ENCODE measurements at places on chromosomes 11 and 22. TPM values are rescaled to one million over a fixed set of nuclear protein-coding genes. Genes with fewer than 3 reads are reported as not detected.

The NXPE1 gene
- total RNA-seq: not detected

The LGALS12 gene
- total RNA-seq: 3.5 TPM

The KMT2A gene
- total RNA-seq: 121 TPM

- DNase-seq: peak; percentile 62
These were observed 3.7 kb downstream of the RAC2 start for GRCh38 chr22:37240240-37240940.

GRCh38 chr22:23565915-23566704, 14.0 kb downstream of the IGLL1 start:
- DNase-seq: peak; percentile 74

DNA sequence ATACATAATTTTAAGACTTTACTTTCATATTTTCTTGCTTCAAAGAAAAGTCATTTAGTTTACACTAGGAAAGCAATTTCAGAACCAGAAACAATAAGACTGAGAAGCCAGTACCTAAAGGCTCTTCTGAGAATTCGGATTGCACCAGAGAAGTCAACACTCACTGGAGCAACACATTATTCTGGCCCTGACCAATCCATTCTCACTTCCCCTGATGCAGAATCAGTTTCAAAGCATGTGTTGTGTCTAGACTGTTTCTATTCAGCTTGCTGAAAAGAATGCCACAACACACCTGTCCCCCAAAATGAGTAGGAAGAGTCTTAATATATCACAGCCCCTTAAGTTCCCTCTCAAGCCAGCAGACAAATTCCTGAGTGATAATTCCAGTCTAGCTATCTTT, 1074.3 kb upstream of the TENM4 start:
- DNase-seq: no peak

DNA sequence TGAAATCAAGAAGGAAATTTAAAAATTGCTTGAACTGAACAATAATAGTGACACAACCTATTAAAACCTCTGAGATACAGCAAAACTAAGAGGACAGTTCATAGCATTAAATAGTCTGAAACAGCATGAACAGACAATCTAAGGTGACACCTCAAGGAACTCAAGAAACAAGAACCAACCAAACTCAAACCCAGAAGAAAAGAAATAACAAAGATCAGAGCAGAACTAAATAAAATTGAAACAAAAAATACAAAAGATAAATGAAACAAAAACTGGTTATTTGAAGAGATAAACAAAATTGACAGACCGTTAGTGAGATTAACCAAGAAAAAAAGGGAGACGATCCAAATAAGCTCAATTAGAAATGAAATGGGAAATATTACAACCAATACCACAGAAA, 122.8 kb upstream of the TOP3B start:
- DNase-seq: no peak

- no peak for DNase-seq
These were observed 78.8 kb downstream of the IGLL1 start for GRCh38 chr22:23501261-23501619.

DNA sequence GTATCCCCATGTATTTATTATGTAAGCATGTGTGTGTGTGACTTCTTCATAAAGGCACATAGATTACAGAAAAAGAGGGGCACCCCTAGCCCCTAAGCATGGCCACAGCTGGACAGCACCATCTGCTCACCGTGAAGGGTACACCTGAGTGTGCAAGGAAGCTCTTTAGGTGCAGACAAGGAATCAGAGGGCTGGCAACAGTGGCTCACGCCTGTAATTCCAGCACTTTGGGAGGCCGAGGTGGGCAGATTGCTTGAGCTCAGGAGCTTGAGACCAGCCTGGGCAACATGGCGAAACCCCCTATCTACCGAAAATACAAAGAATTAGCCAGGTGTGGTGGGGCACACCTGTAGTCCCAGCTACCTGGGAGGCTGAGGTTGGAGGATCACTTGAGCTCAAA, 56.3 kb downstream of the DGCR2 start:
- DNase-seq: peak; percentile 35

- no peak for DNase-seq
These were observed 104.7 kb upstream of the CLMP start for GRCh38 chr11:123299721-123300120.

GRCh38 chr11:112789481-112789880, 171.7 kb upstream of the NCAM1 start:
- DNase-seq: no peak

DNA sequence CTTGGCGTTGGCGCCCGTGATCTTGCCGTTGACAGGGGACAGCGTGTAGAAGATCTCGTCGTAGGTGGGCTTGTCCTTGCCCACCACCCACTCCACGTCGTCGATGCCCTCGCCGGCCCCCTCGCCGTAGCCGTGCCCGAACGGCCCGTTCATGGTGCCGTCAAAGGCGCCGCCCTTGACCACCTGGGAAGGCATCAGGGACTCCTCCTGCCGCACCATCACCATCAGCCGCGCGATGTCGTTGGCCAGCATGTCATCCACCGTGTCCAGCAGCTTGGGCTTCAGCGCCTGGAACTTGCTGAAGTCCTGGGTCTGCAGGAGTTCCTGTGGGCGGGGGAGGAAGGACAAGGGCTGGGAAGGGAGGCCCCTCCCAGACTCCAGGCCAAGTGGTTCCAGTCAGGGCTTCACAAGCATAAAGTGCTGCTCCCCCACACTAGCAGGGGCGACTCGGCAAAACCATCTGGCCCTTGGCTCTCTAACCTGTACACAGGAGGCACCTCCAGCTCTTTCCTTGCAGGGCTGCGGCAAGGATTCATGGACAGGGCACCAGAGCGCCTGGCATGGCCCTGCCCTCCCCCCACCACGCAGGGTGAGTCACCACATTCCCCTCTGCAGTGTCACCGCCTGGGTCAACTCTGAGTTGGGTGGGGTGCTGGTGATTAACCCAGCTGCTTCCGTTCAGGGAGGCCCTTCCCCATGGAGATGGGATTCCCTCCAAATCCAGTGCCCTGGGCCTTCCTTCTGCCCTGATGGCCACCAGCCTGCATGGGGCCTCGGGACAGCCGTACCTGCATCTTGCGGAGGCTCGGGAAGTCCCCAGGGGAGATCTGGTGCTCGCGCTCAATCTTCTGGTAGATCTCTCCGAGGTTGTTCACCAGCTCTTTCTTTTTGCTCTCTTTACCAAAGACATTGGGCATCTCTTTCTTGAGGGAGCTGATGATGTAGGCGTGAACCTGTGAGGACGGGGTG, 10.4 kb upstream of the CDC42BPG start:
- peak; percentile 84 for DNase-seq

All from spleen (tissue), 13 donors.